Sigmoid colon (tissue), 7 donors: ENCODE measurements at places on chromosomes 5 and 9.
A peak's percentile ranks its signal among the peaks of the same experiment; 100 is the strongest.

DNA sequence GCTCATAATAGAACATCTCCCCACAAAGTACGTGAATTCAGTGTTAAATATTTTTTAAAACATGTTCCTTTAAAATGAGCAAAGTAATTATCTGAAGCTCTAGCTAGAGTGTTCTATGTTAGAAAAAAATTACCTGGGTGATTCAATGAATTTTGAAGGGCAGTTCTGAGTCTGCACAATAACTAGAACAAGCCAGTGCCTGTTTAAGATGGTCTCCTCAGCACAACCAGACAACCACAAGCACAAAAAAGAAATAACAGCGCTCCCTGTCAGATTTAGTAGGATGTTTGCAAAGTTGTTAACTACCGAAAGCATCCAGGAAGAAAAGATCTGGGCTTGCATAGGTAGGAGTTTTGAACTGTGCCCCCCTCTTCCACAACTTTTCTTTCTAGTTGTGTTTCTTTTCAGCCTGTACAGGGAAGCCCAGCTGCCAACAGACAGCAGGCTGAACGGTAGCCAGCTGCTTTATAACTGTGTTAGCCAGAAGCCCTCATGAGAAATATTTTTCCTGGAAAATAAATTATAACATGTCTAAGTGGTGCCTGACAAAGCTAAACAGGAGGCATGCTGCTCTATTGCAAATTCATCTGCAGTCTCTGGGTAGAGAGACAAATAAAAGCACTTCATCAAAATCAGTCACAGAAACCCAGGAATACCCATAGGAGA is 1026.9 kb downstream of the MAT2B start:
- DNase-seq: no peak

GRCh38 chr9:107039542-107039941 is 176.6 kb downstream of the ZNF462 start:
- DNase-seq: no peak

DNA sequence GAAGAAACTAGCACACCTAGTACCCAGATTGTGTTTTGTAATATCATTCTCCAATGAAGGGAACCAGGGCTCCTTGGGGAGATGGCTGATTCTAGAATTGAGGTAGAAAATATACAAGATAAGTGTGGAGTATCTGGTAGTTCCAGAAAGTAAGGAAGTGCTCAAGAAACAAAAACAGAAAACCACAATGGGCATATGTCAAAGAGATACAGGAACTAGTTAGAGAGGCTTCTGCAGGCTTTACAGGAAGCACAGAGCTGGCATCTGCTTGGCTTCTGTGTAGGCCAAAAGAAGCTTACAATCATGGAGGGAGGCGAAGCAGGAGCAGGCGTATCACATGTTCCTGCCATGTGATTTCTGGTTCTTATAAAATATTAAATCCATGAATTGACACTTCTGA is 105.7 kb upstream of the TMEM161B start:
- no peak for DNase-seq

DNA sequence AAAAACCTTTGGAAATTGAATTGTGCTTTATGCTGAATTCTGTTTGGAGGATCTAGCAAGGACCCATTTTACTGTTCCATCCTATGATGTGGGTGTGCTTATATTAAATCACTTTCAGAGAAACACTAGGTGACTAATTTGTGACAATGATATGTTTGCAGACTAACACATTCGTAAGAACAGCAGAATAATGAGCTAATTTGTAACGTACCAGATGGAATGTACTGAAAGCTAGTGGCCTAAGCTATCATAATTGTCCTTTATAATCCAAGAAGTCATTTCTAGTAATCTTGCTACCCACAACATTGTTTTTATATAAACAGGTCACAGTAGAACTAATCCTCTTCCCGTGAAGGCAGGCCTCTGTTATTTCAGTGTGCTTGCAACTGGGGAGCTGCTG is 292.5 kb downstream of the PDE4D start:
- no peak for DNase-seq

DNA sequence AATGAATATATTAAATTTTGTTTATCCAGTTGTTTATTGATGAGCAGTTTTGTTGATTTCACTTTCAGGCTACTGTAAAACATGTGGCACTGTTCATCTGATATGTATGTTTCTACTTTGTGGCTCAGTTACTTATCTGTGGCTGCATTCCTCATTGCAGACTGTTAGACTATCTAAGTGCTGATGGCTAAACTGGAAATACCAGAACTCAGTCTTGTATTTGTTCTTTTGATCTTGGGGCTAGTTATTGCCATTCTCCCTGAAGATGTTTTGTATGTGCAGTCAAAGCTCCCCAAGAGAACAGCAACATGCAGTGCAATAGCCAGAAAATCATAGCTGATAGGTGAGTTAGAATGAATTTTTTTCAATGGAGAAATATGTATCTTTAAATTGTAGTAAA is 162.2 kb downstream of the GADD45G start:
- no peak for DNase-seq

DNA sequence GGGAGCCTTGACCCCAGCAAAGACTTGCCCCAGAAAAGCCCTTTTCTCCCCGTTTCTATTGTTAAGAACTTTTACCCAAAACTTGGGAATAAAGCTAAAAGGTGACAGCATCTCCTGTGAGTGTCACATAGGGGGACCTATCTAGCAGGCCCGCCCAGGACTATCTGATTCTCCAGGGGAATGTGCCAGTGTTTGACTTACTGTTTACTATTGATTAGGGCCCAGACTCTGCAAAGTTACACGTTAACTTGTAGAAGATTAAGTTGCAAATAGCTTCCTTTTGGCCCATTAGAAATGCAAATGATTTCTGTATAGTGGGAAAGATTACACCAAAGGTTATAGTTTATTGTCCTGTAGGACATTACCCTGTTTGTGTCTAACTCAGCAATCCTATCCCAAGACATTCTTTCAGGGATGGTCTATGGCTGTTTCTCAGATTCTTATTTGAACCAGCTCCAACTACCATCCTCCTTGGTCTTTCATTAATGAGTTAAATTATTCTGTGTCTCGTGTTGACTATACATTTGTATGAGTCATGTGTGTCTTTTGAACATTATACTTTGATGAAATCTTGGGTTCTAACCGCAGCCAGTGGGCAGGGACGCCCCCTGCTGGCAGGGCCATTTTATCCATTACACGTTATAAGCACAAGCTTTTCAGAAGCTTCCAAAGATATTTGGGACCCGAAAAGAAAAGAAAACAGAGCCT is 60.7 kb downstream of the HRH2 start:
- peak; percentile 51 for DNase-seq

DNA sequence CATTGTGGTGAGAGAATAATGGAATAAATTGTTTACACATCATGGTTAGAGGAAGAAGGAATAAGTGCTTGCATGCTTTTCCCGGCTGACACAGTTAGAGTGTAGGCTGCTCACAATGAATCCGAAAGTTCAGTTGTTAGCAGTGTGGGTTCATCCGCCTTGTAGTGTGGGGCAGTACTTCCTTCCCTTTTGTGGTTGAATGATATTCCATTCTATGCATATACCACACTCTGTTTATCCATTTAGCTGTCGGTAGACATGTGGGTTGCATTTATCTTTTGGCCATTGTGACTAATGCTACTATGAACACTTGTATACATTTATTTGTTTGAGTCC is 84.0 kb downstream of the COL5A1 start:
- no peak for DNase-seq

DNA sequence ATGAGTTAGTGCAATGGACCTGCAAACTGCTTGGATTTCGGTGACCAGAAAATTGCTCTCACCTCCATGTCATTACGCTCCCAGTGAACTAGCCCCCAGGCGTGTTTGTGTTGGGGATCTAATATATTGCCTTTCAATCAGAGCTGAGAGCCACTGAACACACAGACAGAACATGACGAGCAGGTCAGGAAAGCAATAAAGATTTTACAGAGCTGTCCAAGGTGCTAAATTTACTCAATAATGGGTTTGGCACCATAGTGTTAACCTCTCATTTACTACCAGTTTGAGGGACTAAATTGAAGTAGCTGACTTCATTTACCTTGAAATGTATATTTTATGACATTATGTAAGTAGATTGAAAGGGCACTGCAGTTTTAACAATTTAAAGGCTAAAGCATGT is 383.0 kb downstream of the EBF1 start:
- no peak for DNase-seq

GRCh38 chr5:150789450-150789849 is 10.9 kb downstream of the SMIM3 start:
- DNase-seq: no peak

GRCh38 chr5:174693697-174694385 is 30.5 kb upstream of the MSX2 start:
- DNase-seq: peak; percentile 54

GRCh38 chr5:171688696-171689495 is 96.7 kb upstream of the SMIM23 start:
- no peak for DNase-seq
